Astrocyte (in vitro differentiated cells and primary cell): ENCODE measurements at places on chromosomes 2 and 18. TPM values are rescaled to one million over a fixed set of nuclear protein-coding genes. Genes with fewer than 3 reads are reported as not detected.

DNA sequence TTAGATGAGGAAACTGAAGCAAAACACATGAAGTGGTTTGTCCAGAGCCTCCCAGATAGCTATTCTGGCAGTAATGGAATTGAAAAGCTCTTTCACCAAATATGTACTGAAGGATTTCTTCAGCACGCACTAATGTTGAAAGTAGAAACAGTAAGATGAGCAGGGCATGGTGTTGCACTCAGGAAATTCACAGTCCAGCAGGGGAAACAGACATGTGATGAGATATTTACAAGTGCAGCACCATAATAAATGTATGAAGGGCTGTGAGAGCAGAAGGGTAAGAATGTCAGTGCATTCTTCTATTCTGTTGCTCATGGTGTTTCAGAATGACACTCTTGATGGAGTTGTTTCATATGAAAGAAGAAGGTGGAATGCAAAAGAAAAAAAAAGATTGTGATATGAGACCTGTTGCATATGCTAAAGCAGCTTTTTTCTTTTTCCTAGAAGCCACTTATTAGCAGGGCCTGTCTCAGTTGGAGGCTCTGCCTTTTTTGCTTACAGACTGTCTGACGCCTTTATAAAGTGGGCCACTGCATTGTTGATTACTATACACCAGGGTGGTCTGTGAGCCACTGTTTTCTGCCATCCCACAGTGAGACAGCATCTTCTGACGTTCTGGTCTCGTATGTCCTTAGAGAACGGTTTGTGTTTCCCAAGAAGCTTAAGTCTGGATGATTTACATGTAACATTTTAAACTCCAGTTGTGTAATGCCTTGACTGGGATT lies 516.9 kb downstream of the ARHGAP15 start:
- no peaks in the 10 kb centered on the region for H3K36me3 ChIP-seq
- H3K27me3 ChIP-seq = no peaks in the 10 kb centered on the region
- no peak overlapping the region for H3K4me3 ChIP-seq
- no peak for DNase-seq

RGPD8 gene
- 9.6 and 11.6 TPM in 2 replicates for total RNA-seq

NCOA1 gene
- total RNA-seq = 14.7 and 15.2 TPM in 2 replicates

CAPN14 gene
- total RNA-seq = 0.12 and 0.14 TPM in 2 replicates

- H3K27ac ChIP-seq = no peak overlapping the region
- H3K36me3 ChIP-seq = no peaks in the 10 kb centered on the region
- no peaks in the 10 kb centered on the region for H3K27me3 ChIP-seq
- H3K4me3 ChIP-seq = no peak overlapping the region
Measured at GRCh38 chr2:224997802-224998201, 44.5 kb downstream of the DOCK10 start.

LYG2 gene
- total RNA-seq = not detected in 2 replicates
